ENCODE measurements at places on chromosomes 3 and 15. TPM values are rescaled to one million over a fixed set of nuclear protein-coding genes. Genes with fewer than 3 reads are reported as not detected.

DNA sequence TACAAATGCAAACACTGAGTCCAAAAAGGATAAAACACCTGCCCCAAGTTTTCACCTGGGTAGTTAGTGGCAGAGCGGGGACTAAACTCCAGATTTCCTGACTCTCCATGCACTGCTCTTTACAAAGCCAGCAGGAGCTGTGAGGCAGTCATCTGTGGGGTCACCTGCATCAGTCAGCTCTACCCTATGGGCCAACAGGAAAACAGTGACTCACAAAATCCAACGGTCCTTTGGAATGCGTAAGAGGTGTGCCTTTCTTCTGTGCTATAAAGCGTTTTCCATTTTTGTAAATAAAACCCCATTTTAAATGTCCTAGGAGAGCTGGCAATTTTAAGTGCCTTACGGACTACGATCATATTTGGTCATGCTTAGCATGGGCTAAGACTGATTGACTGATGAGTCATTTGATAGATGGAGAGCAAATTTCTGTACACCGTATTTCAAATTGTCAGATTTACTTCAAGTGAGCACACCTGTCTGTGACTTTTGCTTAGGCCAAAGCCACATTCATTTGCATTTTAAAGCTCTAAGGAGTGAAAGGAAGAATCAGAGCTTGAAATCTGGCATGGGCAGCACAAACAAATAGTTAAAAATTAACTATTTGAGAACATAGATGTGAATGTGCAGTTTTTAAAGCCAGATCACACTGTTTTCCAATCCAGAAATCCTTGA lies 4.4 kb upstream of the COL8A1 start:
- DNase-seq: no peak

GRCh38 chr3:51683566-51683965 lies 12.5 kb downstream of the TEX264 start:
- no peak for DNase-seq

DNA sequence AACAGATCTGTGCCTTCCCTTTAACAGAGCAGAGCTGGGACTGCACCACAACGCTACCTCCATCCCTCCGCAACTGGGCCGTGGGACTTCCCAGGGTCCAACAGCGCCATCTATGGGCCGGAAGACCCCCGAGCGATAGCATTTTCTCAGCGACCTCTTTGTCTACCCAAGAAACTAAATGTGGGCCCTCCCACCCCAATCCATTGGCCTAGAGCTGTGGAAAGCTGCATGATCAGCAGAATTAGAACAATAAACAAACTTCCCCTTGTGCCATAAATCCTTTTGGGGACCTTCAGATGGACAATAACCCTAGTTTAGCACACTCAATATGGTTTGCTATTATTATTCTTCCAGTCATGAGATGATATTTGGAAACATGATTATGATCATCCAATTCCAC lies 74.8 kb upstream of the NTRK3 start:
- no peak for DNase-seq

PDIA3 gene
- 336 TPM for total RNA-seq

DNA sequence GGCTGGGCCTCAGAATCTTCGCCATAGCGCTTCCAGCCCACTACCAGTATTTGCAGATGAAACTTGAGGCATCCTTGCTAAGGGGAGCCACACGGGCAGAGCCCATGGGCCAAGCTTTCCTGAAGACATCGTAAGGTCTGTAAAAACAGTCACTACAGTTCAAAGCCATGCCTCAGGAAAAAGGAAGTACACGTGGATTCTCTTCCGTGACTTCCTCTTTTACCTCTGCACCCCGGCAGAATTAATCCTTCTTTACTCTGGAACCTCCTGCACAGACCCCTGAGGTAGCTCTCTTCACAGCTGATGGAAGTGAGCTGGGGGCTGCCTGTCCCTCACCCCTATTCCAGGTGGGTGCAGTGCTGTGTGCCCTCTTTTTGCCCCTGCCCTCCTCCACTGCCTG lies 129.2 kb downstream of the CHDH start:
- DNase-seq: no peak

ROBO1 gene
- total RNA-seq: 0.55 TPM

DNA sequence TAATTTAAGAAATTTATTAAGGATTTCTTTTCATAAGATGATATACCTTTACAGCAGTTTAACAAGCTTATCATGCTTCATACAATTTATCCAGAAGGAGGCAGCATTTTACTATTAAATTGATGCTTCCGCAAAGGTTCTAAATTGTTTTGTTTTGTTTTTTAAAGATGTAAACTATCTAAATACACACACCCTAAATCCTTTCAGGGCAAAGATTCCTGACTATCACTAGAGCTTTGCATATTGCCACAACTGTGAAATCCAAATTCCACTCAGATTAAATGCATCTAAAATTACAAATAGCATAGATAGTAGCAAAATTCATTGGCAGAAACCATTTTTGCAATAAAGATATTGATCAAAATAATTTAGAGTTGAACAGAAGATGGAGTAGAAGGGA lies 44.5 kb upstream of the CCNL1 start:
- no peak for DNase-seq

- no peak for DNase-seq
Observed at GRCh38 chr3:55645422-55645821, 158.3 kb upstream of the WNT5A start.

DNA sequence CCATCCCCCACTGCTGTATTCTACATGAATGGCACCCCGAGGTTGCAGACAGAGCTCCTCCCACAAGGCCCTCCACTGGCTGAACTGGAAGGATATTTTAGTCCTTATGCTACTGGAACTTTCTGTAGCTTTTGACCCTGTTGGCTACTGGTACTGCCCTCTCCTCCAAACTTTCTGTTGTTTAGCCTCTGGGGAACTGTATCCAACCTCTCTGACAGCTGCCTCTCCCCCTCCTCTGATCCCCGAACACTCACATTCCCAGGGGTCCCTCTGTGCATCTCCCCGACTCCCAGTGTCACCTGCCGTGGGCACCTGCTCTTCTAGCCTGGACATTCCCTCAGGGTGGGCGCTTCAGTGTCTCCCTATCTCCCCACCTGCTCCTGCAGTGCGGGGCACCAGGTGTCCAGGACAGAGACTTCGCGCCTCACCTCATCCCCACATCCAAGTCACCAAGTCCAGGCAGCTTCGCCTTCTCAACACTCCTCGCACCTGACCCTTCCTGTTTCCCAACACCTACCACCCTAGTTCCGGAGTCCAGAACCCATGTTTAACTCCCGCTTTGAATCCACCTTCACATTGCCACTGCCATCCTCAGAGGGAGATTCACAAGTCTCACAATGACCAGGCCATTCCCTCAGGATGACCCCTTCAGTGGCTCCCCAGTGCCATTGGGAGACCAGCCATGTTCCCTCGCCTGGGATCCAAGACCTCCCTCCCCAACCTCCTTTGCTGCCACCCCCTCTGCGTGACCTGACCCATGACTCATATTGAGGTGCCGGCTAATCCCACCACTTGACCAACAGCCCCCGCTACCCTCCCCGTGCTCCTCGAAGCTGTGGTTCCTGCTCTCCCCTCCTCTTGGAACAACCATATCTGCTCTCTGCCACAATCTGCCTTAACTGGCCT lies 34.2 kb downstream of the BDH1 start:
- no peak for DNase-seq

DNA sequence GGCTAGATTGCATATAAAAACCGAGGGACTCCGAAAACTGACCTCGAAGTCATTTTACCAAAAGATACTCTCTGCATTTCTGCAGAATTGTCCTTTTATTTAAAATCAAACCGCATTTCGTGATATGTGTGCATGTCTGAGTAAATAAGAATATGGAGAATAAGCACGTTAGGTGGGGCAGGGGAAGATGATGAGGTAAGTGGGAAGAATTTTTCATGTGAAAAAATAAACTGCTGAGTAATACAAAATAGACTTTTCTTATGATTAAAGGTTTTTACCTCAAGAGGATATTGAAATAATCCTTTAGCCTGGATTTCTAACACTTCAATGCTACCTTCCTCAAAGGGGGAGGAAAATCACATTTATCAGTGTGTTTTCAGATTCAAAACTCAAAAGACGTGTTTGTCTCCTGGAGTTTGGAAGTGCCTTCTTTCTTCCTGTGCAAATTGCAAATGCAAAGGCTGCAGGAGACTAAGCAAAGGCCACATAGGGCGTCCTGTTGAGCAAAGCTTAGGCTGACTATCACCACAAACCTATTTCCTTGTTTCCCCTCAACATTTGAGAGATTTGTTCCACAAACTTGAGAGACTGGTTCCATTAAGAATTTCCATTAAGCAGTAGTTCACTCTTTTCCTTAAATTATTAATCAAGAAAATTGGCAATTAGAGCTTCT lies 813.5 kb downstream of the MCTP2 start:
- DNase-seq: no peak

LDHAL6B gene
- not detected for total RNA-seq

SAXO2 gene
- 0.97 TPM for total RNA-seq

GRCh38 chr3:112982710-112983109 lies 7.8 kb upstream of the CD200R1 start:
- no peak for DNase-seq

DNA sequence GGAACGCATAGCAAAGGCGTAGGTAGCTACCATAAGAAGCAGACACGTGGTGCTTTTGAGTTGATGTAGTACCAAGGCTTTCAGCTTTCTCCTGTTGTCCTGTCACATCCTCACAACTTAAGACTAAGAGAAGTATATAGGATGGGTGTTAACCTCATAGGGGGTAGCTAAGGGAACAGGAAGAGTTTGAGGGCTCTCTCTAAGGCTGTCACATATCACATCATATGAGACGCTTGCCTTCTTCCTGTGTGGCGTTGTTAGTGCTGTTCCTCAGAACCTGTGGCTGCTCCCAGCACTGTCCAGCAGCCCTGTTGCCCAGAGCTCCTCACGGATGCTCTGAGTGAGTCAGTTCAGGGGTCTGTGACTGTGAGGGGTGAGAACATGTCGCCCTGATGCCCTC lies 14.7 kb downstream of the DHX30 start:
- DNase-seq: no peak

DNA sequence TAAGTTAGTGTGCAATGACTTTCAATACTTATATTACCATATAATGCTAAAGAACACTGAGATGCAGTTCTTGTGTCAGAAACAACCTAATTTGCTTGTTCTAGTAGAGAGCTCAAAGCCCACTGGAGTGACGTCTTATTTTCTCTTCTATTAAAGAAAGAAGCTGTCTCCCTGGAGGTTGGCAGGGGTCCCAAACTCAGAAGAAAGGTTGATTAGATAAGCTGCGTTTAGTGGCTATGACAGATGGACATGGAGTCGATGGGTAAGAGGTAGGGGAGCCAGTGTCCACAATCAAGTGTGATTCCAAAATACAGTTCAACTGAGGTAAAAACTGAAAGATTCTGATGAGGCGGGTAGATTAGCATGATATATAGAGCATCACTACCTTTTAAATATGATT lies 363.6 kb downstream of the NLGN1 start:
- DNase-seq: no peak

GRCh38 chr3:179852142-179852905 lies 184.4 kb downstream of the PEX5L start:
- no peak for DNase-seq

ARHGAP31 gene
- total RNA-seq: 24.2 TPM

DNA sequence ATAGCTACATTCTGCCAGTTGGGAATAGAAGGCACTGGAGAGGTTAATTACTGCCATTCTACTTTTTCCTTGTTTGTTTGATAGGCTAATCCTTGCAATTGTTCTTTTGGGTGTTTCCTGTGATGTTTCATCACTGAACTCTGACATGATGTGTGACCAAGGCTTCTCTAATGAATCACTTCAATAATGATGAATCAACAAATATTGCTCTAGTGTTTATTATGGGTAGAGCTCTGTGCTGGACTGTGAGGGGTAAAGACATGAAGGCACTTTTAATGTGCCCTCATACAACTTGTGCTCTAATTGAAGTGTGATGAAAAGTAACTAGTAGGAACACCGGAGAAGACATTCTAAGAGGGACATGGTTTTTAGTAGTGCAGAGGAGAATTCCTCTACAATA lies 233.6 kb downstream of the WDR72 start:
- DNase-seq: no peak

RASA2 gene
- 36.4 TPM for total RNA-seq

LRRC15 gene
- not detected for total RNA-seq

DNA sequence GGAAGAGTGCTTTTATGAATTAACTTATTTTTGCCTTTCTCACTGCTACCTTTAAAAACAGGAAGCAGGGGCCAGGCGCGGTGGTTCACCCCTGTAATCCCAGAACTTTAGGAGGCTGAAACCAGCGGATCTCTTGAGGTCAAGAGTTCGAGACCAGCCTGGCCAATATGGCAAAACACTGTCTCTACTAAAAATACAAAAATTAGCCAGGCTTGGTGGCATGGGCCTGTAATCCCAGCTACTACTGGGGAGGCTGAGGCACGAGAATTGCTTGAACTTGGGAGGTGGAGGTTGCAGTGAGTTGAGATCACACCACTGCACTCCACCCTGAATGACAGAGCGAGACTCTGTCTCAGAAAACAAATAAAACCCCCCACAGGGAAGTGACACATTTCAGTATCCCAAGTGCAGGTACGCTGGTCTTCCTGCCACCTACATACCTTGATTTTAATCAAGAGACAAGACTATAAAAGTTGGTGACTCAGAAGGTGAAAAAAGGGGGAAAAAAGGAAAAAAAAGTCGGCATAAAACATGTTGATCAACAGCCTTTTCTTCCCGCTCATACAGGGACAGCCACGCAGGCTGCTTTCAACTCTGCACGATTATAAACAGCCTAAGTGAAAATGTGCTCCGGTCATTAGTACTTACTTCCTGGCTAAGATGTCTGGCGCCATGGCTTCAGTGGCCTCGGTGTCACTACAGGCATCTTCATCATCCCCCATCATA lies 18.8 kb downstream of the PPP1R2 start:
- no peak for DNase-seq

TMEM207 gene
- not detected for total RNA-seq

DNA sequence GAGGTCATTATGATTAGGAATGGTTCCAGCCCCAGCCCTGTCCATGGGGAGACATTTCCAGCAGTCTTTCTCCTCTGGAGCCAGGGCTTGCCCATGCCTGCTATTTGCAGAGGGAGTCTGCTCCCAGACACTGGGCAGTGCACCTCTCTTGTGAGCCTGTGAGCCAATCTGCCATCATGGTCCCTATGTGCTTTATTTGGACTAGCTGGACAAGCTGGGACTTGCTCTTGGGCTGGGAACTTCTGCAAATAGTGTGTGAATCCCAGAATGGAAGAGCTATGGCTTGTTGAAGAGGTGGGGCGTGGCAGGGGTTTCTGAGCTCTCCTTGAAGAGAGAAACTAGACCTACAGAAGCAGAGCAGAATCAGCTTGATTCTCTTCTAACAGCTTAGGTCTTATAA lies 53.7 kb upstream of the KY start:
- no peak for DNase-seq

- no peak for DNase-seq
Observed at GRCh38 chr3:114760679-114761078, 386.4 kb downstream of the ZBTB20 start.

DNA sequence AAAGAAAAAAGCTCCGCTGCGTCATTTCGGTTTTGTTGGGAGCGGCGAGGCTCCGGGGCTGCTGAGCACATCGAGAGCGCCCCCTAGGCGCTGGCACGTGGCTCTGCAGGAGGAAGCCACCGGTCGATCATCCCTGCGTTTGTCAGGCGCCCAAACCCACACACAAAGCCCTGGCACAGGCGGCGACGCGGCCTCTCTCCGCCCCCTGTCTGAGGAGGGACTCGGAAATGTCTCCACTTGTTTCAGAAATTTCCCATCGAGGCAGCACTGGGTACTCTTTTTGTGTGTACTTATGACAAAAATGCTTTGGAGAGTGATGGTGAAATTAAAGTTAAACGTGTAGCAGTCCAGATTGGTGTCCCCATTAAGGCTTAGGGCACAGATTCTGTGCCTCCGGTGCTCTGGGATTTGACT lies 407.3 kb upstream of the ONECUT1 start:
- no peak for DNase-seq
